ENCODE measurements at places on chromosomes 16 and 17. TPM values are rescaled to one million over a fixed set of nuclear protein-coding genes. Genes with fewer than 3 reads are reported as not detected.

GRCh38 chr17:72142614-72143013, 21.8 kb downstream of the SOX9 start:
- DNase-seq, result no peak

Gene PLEKHG4
- polyA plus RNA-seq, result 25.2 TPM

- no peak for DNase-seq
Observed at GRCh38 chr16:89402962-89403361, 87.4 kb downstream of the ANKRD11 start.

Gene GH1
- not detected for polyA plus RNA-seq

Gene TMIGD1
- not detected for polyA plus RNA-seq

Measured in BJ (cell line).